ENCODE measurements at places on chromosomes 5 and 9.

DNA sequence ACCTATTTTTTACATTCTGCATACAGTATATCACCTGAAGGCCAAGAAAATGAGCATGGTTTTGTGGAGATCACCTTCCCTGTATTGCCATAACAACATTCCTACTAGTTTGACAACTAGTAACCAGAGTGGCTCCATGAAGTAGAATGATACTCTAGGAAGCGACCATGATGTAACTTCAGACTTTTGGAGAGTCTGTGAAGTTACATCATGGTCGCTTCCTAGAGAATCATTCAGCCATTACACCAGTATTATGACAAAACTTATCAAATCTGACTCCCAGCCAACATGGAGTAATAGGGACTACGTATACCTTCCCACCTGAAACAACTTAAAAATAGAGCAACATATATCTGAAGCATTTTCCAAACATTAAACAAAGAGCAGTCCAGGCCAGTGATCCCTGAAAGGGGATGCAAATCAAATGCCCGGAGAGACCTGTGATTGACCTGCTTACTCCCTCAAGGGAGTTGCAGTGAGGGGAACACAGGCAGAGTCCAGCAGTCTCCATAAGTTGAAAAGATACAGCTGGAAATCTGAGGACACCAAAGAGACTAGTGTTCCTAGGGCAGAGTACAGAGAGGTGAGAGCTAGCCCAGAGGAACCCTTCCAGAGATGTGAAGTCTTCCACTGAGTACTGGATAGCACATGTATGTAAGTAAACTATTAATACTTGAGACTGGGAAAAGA is 7.8 kb downstream of the ECM2 start:
- no peak for DNase-seq

- no peak for DNase-seq
Observed at GRCh38 chr5:175688352-175689146, 30.7 kb downstream of the HRH2 start.

DNA sequence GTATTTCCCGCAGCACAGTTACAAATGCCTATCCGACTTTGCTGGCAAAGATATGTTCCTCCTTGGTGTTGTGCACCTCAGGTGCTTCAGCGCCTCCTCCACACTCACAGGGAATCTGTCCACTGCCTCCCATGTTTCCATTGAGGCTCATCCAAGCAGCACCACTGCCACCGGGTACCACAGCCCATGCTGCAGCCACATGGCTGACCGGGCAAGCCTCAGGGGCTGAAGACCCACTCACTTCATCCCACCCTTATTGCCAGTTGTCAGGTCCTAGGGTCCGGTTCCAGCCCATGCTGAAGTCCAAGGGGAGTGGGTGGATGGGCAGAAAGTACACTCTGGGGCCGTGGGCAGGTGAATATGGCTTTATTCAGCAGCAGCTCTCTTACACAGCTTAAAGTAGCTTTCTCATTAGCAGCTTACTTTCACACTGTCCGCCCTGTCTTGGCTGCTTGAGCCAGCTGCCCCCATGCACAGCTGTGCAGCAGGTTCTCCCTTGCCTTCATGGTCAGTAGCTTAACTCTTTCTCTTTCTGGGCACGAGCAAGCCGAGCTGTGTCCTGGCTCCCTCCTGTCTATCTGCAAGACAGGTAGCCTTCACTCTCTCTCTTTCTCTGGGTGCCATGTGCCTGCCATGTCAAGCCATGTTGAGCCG is 1052.3 kb downstream of the PTPRD start:
- DNase-seq = no peak

DNA sequence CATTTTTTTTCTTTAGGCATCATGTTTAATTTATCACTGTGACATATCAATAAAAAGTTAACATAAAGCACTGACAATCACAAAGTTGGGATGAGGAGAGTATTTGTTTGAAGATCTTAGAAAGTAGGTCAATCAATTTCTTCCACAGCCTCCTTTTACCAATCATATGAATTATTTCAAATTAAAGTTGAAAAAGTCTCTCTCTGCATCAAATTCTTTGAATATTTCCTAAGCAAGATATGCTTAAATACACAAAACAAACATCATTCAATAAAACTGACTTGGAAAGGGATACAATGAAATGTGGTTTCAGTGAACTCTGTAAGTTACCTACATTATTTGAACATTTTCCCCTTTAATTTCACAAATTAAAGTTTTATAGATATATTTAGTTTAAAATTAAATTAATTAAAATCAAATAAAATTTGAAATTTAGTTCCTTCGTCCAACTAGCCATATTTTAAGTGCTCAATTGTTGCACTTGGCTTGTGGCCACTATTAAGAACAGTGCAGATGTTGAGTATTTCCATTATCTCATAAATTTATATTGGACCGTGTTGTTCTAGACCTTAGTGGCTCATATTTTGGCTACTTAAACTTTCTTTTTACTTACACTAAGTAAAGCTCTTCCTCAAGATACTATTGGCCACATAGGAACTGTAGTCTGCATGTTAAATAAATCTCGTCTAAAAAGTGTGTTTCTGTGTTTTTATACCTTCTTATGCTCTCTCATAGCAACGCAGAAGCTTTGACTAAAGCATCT is 949.7 kb upstream of the NUDT12 start:
- DNase-seq = no peak

DNA sequence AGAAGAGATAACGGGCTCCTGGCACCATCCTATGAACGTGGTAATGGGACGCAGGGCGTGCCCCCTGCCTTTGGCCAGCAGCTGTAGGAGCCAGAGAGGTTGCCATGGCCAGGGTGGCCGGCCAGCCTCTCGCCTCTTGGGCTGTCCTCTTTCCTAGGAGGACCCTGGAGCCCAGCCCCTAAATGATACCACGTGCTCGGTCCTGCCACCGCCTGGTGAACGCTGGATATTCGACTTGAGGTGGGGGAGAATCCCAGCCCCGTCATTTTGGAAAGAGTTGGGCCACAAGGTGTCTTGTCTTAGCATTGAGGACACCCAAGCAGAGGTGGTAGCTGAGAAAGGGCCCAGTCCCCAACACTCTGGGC is 391 bp upstream of the NRG2 start:
- no peak for DNase-seq

DNA sequence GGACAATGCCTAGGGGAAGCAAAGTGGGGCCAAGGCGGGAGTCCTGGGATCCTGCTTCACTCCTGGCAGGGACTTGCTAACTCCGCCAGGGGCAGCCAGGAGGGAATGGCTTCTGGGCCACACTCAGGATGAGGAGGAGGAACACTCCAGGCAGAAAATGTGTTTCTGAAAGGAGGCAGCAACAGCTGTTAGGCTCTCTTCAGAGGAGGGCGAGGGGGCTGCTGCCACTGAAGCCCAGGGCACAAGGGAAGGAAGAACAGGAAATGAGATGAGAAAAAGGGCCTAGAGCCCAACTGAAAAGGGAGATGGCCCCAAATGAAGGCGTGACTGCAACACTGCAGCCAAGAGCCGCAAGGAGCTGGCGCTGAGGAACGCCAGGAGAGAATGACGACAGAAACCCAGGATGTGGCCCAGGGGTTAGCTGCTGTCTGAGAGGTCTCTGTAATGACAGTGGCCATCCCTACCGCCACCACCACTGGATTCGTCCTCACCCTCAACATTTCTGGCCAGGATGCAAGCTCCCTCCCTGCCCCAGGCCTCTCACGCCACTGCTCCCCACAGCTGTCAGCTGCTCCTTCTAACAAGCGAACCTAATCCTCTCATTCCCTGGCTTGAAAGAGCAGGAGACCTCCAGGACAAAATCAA is 15.8 kb downstream of the PSMB7 start:
- no peak for DNase-seq

GRCh38 chr5:60700416-60700757 is 421 bp upstream of the DEPDC1B start:
- DNase-seq = no peak

DNA sequence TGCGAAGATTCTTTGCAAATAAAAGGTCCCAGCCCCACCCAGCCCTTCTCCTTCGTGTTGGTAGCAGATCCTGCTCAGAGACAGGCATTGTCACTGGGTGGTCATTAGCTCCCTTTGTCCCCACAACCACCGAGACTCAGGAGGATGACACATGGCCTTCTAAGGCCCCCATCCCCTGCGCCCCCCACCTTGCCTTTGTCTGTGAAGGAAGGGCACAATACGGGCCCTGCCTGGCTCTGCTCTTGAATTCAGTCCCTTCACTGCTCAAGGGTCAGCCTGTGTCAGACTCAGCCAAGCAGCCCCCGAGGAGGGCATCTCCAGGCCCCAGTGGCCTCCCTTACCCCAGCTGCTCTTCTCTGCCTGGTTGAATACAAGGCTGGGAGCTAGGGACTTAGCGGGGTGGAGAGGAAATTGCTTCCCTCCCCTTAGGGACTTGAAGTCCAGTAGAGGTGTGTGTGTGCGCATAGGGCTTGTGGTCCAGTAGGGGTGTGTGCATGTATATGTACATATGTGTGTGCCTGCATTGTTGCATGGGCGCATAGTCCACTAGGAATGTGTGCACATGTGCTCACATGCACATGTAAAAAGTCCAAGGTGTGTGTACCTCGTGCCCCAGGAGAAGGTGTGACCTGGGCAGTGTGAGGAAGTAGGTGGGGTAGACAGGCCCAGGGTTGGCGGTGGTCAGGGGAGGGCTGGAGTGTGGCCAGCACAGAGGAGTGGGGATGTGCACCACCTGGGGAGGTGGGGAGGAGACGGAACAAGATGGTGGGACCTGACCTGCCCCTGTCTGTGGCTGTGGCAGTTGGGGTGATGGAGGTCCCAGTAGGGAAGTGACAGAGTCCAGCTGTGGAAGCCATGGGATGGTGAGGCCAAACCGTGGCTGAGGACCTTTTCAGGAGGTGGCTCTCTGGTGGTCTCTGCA is 59.1 kb downstream of the PHF2 start:
- DNase-seq = no peak

Data from NCI-H2081 (cell line).